ENCODE measurements at places on chromosomes 12 and 14. TPM values are rescaled to one million over a fixed set of nuclear protein-coding genes. Genes with fewer than 3 reads are reported as not detected.
A peak's percentile ranks its signal among the peaks of the same experiment; 100 is the strongest.

KLRB1 gene
- total RNA-seq, result 63.2 TPM

FAM90A1 gene
- not detected for total RNA-seq

DNA sequence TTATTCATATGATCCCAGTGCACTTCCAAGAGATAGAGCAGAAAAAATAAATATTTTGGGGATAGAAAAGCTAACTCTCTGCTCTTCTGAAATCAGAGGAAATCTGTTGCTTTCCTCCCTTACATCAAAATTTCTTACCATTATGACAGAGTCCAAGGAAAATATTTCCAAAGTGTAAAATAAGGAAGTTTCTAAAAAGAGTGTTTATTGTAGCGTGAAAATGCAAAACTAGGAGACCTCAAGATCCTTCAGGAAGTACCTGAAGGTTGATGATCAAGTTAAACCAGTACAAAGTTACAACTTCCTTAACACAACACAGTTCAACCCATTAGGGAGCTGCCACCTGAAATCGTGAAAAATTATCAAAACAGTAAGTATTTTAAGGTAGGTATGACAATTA is at the start of gene OR6C2:
TSS of gene OR6C2 (plus strand) at position 301 of the 400 bp plus-strand sequence. CDS start 8,138 bp downstream, outside the sequence.
- DNase-seq, result no peak

DNA sequence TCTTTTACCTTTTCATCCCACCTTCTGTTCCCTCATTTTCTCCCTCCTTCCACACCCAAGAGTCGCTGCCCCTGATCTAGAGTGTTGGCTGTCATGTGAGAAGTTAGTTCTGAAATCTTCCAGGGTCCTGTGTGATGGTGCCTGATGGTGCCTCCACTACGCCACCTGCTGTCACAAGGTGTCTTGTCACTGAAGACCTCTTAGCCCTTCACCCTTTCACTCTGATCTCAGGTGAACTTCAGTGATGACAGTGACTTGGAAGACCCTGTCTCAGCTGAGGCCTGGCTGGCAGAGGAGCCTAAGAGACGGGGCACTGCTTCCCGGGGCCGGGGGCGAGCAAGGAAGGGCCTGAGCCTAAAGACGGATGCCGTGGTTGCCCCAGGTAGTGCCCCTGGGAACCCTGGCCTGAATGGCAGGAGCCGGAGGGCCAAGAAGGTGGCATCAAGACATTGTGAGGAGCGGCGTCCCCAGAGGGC is 7.6 kb upstream of the PFDN5 start:
- DNase-seq, result peak; percentile 73

GRCh38 chr12:55688716-55689655 is 18.7 kb downstream of the ITGA7 start:
- no peak for DNase-seq

DNA sequence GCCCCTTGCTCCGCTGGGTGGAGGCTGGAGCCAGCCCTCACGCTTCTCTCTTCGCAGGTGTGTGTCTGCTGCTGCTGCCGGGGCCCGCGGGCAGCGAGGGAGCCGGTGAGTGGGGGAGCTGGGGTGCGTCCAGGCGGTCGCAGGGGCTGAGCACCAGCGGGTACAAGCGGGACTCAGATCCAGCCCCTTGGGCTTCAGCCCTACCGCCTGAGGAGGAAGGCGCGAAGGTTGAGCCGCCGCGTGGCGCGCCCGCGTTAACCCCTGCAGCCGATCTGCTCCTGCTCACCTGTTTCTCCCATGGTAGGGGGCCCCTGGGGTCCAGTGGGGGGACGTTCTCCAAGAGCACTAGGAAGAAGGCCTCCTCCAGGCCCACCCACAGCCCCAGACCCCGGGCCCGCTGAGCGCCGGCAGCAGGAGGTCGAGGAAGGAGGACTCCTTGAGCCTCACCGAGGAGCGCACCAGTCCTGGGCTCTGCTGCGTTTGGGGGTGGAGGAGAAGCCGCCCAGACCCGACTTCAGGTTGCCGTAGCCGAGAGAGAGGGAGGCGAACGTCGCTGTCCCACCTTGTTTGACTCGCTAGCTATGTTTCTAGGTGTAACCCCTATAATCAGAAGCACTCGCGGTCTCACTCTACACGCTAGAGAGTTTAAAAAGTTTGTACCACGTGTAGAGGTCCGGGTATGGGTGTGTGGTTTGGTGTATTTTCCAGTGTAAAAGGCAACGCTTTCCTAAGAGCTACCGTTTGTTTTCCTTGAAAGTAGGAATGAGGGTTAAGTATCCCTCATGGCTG is 834 bp downstream of the COCH start:
- DNase-seq, result no peak

- no peak for DNase-seq
Observed at GRCh38 chr12:24688601-24689000, 260.3 kb downstream of the BCAT1 start.

GRCh38 chr12:57476993-57477709 is 2.5 kb downstream of the ARHGAP9 start:
- peak; percentile 44 for DNase-seq

DNA sequence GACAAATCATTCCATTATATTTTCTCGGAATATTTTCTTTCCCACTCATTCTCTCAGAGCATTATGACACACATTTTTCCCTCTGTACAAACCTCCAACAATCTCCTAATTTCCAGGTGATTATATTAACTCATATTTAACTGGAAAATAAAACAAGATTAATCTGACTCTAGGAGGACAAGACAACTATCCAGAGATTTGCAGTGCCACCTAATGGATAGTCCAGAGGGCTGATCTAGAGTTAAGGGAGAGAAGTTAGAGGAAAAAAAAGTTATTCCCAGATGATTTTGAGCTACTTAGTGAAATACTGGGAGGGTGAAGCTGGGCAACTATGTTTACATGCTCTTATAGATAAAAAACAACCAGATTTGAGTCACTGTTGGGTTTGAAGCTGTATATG is 161.7 kb downstream of the ALX1 start:
- no peak for DNase-seq

PRKAG1 gene
- total RNA-seq, result 53.7 TPM

AQP2 gene
- not detected for total RNA-seq

GDF3 gene
- total RNA-seq, result not detected

- DNase-seq, result no peak
Observed at GRCh38 chr12:99383258-99383657, 264.3 kb upstream of the GARIN6 start.

DNA sequence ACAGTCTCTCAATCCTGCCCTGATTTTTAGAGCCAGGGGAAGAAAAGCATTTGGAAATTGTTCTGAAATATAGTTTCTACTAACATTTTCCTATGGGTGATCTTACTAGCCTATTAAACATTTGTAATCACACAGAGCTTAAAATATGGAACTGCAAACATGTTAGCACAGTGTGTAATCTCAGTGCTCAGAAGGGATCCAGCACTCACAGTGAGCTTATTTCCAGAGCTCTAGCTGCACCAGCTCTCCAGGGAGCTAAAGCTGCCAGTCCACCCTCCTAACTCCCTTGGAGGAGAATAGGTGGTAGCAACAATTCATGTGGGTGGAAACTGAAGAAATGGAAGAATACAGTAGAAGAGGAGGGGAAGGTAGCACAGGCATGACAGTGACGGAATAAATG is 64.9 kb upstream of the SYT1 start:
- DNase-seq, result no peak

DNA sequence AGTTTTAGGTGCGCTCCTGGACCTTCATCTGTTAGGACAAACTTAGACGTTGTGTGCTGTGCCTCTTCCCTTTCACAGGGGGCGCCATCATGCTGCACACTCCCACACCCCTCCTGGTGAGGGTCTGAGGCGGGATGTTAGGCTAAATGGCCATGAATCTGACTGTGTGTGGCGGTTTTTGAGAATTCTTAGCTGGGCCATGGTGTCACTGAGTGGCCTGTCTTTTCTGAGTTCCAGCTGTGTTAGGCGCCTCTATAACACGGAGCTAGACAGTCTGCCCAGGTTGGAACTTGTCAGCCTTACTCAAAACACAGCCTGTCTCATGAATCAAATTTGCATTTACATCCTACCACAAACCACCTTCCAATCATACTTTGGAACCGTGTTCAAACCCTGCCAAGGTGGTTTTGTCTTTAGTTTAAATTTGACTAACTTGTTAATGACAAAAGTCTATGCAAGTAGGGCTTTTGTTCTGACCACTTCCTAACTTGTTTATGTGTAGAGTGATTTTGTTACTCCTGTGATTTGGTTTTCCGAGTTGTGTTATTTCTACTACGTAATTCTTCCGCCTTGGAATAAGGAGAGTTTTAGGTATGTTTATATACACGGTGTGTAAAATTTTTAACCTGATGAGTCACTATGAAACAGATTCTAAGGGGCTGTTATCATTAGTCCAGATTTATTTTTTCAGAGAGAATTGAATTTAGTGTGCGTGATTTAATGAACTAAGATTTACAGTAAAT is 19.6 kb downstream of the ACVR1B start:
- DNase-seq, result peak; percentile 72

GRCh38 chr12:15997910-15998309 is 86.8 kb downstream of the DERA start:
- DNase-seq, result no peak

CLEC1A gene
- total RNA-seq, result not detected

All from CD4-positive, alpha-beta memory T cell (primary cell).